ENCODE measurements at places on chromosomes 2 and 18. TPM values are rescaled to one million over a fixed set of nuclear protein-coding genes. Genes with fewer than 3 reads are reported as not detected.

The KRTCAP3 gene
- total RNA-seq = 41.9 TPM

The GDF7 gene
- 0.55 TPM for total RNA-seq

The SLC25A12 gene
- total RNA-seq = 7.3 TPM

The FAM124B gene
- 4.4 TPM for total RNA-seq

The NEU2 gene
- not detected for total RNA-seq

The DCDC2C gene
- not detected for total RNA-seq

Data from WTC11 (cell line).